ENCODE measurements at places on chromosomes 1 and 21. TPM values are rescaled to one million over a fixed set of nuclear protein-coding genes. Genes with fewer than 3 reads are reported as not detected.

Gene RPL11
- 1,338 TPM for total RNA-seq

Gene DMAP1
- 32.8 TPM for total RNA-seq

Gene DUSP23
- 26.9 TPM for total RNA-seq

Gene LAMB3
- 14.6 TPM for total RNA-seq

Gene CELA3A
- total RNA-seq = not detected

Gene CA6
- total RNA-seq = 0.26 TPM

- no peak overlapping the region for H3K27ac ChIP-seq
- no peaks in the 10 kb centered on the region for H3K27me3 ChIP-seq
- H3K36me3 ChIP-seq = peaks cover 8% of the 10 kb centered on the region
- DNase-seq = no peak
Measured at GRCh38 chr1:53310847-53311681, 16.8 kb downstream of the LRP8 start.

DNA sequence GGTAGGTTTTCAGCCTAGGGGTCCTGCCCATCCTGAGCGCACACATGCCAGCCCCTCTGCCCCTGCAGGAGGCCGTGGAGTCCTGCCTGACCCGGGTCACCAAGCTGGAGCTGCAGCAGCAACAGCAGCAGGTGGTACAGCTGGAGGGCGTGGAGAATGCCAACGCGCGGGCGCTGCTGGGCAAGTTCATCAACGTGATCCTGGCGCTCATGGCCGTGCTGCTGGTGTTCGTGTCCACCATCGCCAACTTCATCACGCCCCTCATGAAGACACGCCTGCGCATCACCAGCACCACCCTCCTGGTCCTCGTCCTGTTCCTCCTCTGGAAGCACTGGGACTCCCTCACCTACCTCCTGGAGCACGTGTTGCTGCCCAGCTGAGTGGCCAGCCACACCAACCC lies 44.0 kb downstream of the TMCC2 start:
- no peak for DNase-seq
- no peak overlapping the region for H3K27ac ChIP-seq
- no peaks in the 10 kb centered on the region for H3K27me3 ChIP-seq
- H3K36me3 ChIP-seq = no peaks in the 10 kb centered on the region
- peaks cover 23% of the 10 kb centered on the region for H3K4me1 ChIP-seq

DNA sequence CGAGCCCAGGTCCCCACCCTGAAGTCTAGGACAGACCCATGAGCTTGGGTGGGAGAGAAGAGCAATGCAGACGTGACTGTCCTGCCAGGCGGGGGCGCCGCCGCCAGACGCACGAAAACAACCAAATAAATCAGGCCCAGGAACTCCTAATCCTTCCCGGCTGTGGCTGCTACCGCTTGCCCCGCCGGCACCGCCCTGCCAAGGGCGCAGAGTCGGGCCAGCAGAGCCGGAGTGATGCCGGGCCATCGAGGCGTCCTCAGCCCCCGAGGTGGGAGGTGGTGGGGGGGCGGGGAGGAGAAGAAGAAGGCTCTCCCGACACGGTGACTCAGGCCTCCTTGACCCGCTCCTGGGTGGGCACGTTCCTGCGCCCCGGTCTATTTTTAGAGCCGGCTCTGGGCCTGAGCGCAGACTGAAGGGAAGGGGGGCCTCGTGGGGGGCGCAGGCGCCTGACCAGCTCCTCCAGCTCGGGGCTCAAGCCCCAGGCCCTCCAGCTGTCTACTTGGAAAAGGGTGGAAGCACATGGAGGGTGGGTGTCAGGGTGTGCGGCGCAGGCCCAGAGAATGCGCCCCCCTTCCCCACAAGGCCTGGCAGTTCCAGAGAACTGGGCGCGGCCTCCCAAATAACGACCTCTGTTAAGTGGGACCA lies 10.7 kb upstream of the COL16A1 start:
- H3K4me1 ChIP-seq = peaks cover 11% of the 10 kb centered on the region
- H3K36me3 ChIP-seq = no peaks in the 10 kb centered on the region
- DNase-seq = peak; percentile 52
- peak overlapping the region; percentile 32 for H3K4me3 ChIP-seq
- peaks cover 39% of the 10 kb centered on the region for H3K27me3 ChIP-seq
- no peak overlapping the region for H3K27ac ChIP-seq

Gene FCRL2
- total RNA-seq = not detected

GRCh38 chr1:221240690-221241089 lies 361.4 kb downstream of the HLX start:
- H3K27me3 ChIP-seq = peaks cover 9% of the 10 kb centered on the region
- no peaks in the 10 kb centered on the region for H3K36me3 ChIP-seq
- H3K4me3 ChIP-seq = no peak overlapping the region
- H3K4me1 ChIP-seq = no peaks in the 10 kb centered on the region
- no peak overlapping the region for H3K27ac ChIP-seq
- DNase-seq = no peak

GRCh38 chr1:84083307-84083706 lies 60.8 kb upstream of the PRKACB start:
- H3K27me3 ChIP-seq = peaks cover 7% of the 10 kb centered on the region
- H3K36me3 ChIP-seq = no peaks in the 10 kb centered on the region
- H3K4me1 ChIP-seq = peaks cover 5% of the 10 kb centered on the region
- no peak for DNase-seq

Gene TMEM52
- total RNA-seq = 0.33 TPM

DNA sequence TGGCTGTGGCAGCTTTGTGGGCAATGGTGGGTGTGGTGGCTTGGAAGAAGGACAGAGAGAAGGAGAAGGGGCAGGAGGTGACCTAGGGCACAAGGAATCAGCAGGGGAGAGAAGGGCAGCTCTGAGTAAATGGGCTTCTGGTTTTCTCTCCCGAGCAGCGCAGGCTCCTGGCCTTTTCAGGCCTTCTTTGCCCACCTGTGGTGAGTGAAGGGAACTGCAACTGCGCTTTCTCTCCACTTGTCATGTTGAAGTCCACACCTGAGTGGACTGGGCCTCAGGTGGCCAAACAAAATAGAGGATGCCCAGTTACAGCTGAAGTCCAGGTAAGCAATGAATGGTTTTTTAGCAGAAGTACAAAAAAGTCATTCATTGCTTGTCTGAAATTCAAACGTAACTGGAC lies 29.4 kb upstream of the KCNA10 start:
- no peaks in the 10 kb centered on the region for H3K4me1 ChIP-seq
- H3K4me3 ChIP-seq = no peak overlapping the region
- H3K36me3 ChIP-seq = no peaks in the 10 kb centered on the region
- H3K27ac ChIP-seq = no peak overlapping the region

DNA sequence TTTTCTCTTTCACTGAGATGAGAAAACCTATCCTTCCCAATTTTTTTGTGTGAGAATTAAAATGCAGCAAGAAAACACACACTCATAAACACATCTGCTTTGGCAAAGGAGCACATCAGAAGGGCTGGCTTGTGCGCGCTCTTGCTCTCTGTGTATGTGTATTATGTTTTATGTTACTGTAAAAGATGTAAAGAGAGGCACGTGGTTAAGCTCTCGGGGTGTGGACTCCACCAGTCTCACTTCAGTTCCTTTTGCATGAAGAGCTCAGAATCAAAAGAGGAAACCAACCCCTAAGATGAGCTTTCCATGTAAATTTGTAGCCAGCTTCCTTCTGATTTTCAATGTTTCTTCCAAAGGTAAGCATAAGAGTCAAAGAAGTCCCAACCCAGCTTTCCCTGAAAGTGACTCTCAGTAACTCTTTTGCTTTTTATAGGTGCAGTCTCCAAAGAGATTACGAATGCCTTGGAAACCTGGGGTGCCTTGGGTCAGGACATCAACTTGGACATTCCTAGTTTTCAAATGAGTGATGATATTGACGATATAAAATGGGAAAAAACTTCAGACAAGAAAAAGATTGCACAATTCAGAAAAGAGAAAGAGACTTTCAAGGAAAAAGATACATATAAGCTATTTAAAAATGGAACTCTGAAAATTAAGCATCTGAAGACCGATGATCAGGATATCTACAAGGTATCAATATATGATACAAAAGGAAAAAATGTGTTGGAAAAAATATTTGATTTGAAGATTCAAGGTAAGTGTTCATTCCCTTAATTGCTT lies at the start of gene CD2:
Gene CD2 (plus strand): TSS at position 233 of the 780 bp plus-strand sequence. CDS start 63 bp downstream, at position 296.
- peaks cover 40% of the 10 kb centered on the region for H3K4me1 ChIP-seq
- peak within 1 kb of the TSS; percentile 99 for H3K27ac ChIP-seq
- DNase-seq = peak; percentile 78
- peaks cover 72% of the 10 kb centered on the region for H3K36me3 ChIP-seq
- peak within 1 kb of the TSS; percentile 99 for H3K4me3 ChIP-seq

DNA sequence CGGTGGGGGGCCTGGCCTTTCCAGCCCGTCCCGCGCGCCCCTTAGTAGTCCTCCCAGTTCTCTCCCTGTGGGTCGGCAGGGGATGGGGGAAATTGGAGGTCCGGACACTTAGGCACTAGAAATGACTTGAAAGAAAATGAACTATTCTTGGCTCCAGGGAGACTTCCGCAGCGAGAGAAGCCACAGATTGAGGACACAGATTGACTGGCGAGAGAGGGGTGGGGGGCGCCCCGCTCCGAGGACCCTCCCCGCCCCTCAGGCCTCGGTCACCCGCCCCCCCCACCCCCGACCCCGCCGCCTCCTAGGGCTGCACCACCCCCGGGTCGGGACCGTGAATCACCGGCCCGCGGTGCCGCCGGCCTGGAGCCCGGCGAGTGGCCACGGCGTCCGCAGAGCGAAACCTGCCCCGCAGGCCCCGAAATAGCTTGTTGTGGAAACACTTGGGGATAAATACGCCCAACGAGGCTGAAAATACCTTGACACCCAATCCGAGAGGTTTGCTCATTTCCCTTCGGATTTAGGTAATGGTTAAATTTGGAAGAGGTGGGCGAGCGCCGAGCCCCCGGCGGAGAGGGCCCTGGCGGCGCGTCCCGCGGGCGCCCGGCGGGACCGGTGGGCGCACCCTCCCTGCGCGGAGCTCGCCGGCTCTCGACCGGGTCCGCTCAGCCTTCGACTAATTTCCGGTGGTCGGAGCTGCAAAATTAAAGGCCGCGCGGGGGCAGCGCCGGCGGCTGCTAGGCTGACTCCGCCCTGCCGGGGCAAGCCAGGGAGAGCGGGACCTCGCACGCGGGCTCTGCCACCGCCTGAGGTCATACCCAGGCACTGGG lies at the start of gene GFI1:
Gene GFI1 (minus strand): TSS at position 675 of the 827 bp plus-strand sequence. CDS start 3,438 bp downstream, outside the sequence.
- H3K27me3 ChIP-seq = no peaks in the 10 kb centered on the region
- peak within 1 kb of the TSS; percentile 98 for H3K27ac ChIP-seq
- peak within 1 kb of the TSS; percentile 90 for H3K4me3 ChIP-seq
- DNase-seq = peak; percentile 88
- H3K4me1 ChIP-seq = peaks cover 28% of the 10 kb centered on the region

- no peaks in the 10 kb centered on the region for H3K36me3 ChIP-seq
- H3K27ac ChIP-seq = no peak overlapping the region
Measured at GRCh38 chr1:157380523-157380922, 171.8 kb downstream of the FCRL5 start.

Gene CFAP74
- not detected for total RNA-seq

- H3K27me3 ChIP-seq = no peaks in the 10 kb centered on the region
- no peaks in the 10 kb centered on the region for H3K4me1 ChIP-seq
- DNase-seq = no peak
- no peak overlapping the region for H3K4me3 ChIP-seq
- H3K27ac ChIP-seq = no peak overlapping the region
- no peaks in the 10 kb centered on the region for H3K36me3 ChIP-seq
Measured at GRCh38 chr21:19833082-19833481, 1165.1 kb upstream of the NCAM2 start.

Data from activated CD4-positive, alpha-beta memory T cell treated with anti-CD3 and anti-CD28 coated beads for 36 hours (primary cell).